Esophagus muscularis mucosa (tissue), 4 donors: ENCODE measurements at places on chromosomes 5 and 9.

- DNase-seq: no peak
Measured at GRCh38 chr9:116741086-116741740, 54.1 kb downstream of the TRIM32 start.

DNA sequence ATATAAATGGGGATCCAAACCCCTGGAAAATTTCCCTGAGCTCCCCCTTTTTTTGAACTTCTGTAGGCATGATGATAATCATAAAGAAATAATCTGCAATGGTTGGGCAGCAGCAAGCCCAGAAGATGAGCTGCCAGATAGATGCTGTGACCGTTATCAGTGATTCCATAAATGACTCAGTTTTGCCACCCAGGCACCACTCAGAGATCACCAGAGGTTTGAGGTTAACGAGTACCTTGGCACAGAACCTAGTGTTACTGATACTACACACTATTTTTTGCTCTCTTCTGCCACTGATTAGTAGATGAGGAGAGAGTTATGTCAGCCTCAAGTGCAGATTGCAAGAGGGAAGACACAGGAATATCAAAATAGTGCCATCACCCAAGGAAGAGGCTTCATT lies 199.3 kb upstream of the PTGER4 start:
- no peak for DNase-seq

DNA sequence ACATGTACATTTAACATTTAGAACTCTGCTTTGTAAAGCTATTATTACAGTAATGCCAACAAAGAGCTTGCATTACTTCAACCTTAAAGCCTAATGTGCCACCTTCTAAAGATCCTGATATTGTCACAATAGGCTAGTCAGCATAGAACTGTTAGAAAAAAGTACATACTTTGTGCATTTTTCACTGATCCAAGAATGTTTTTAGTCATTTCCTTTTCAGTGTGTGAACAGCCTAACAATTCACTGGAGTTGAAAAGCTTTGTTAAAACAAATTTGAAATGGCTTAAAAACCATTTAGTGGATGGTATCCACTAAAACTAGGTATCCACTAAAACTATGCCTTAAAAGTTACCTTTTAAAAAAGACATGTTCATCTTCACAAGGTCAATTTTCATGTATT lies 4.5 kb downstream of the RPS6 start:
- DNase-seq: no peak

GRCh38 chr5:21765406-21765805 lies 1087.7 kb downstream of the CDH12 start:
- no peak for DNase-seq

- no peak for DNase-seq
Measured at GRCh38 chr5:13081116-13081515, 863.4 kb downstream of the DNAH5 start.

DNA sequence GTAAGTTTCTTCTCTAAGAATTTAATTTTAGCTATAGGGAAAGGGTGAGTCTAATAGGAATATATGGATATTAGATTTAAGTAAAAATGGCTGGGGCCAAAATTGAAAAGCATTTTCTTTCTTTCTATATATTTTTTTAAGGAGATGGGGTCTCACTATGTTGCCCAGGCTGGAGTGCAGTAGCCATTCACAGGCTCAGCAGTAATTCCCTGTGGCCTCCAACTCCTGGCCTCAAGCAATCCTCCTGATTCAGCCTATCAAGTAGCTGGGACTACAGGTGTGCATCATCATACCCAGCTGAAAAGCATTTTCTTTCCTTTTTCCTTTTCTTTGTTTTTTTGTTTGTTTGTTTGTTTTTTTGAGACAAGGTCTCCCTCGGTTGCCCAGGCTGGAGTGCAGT lies 41.1 kb downstream of the CSNK1A1 start:
- no peak for DNase-seq

DNA sequence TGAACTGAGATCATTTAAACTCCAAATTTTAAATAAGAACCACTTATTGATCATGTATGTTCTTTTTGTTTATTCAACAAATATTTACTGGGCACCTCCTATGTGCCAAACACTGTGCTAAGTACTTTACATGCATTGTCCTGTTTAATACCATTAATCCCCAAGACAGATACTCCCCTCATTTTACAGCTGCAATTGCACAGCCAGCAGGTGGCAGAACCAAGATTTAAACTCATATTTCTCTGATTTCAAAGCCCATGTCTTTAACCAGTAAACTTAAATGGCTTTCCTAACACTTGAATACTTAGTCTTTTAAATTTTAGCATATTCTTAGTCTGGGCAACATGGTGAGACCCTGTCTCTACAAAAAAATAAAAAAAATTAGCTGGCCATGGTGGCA lies 43.4 kb upstream of the KIAA1958 start:
- no peak for DNase-seq

DNA sequence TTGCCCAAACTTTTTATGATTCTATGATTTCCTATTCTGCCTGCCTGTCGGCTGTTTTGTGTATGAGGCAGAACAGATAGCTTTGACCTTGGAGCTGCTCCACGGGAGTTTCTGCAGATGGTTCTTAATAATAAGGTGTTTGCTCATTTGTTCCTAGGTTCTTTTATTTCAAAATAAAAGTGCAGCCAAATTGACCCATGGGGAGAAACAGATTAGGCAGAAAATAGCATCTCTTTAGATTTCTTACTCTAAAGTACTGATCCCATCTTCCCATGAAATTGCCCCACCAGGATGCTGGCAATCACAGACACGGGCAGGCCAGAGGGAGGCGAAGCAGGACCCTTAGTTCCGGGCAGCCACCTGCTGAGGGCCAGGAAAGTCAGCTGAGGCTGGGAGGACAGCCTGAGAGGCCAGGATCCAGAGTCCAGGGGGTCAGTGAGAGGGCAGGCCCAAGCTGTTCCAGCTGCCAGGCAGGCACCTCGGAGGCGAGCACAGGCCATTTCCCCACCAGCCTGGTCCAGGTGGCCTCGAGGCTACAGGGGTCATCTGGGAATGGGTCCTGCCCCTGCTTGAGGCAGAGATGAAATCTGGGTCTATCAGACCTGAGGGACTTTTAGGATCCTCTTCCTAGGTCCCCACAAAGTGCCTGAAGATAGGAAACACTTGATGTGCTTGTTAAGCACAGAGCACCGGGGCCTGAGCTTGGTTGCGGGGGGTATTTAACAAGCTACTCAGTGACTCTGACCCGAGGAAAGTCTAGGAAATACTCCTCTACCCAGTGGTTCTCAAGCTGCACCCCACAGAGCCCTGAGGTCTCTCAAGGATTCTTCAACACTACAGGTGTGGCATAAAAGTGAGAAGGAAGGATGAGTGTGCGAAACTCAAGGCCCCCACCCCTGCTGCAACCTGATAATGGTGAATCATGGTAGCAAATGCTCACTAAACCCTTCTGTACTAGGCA lies 145.4 kb downstream of the CMYA5 start:
- DNase-seq: peak; percentile 85

GRCh38 chr9:111909444-111909843 lies 12.8 kb downstream of the UGCG start:
- no peak for DNase-seq

DNA sequence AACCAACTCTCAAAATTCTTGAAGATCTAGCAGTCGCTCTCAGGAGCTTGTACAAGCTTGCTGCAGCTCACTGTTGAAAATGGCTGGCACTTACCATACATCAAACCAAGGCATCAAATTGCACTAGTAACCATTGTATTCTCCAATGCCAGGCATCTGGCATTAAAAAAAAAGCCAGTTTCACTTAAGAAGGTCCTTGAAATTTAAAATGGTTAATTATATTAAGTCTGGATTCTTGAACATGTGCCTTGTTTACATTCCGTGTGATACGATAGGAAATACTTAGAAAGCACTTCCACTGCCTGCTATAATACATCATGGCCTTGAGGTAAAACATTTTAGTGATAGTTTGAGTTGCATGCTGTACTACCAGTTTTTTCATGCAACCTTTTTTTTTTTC lies 300.7 kb downstream of the KDM4C start:
- no peak for DNase-seq

GRCh38 chr5:173624282-173624681 lies 7.8 kb upstream of the BOD1 start:
- DNase-seq: no peak

GRCh38 chr9:120922404-120923195 lies 4.0 kb downstream of the TRAF1 start:
- DNase-seq: no peak

DNA sequence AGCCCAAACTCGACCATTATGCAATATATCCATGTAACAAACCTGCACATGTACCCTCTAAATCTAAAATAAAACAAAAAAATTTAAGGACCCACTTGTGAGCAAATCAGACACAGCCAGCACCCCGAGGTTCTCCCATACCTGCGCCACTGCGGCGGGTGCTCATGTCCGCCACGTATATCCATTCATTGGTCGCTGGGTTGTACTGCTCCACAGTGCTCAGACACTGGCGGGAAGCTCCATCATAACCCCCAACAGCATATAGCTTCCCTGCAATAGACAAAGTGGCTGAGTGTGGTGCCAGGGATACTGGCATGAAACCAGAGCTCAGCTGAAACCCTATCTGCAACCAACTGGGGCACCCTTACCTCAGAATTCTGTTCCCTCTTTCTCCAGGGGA lies 102.0 kb downstream of the KLHL3 start:
- DNase-seq: peak; percentile 87

DNA sequence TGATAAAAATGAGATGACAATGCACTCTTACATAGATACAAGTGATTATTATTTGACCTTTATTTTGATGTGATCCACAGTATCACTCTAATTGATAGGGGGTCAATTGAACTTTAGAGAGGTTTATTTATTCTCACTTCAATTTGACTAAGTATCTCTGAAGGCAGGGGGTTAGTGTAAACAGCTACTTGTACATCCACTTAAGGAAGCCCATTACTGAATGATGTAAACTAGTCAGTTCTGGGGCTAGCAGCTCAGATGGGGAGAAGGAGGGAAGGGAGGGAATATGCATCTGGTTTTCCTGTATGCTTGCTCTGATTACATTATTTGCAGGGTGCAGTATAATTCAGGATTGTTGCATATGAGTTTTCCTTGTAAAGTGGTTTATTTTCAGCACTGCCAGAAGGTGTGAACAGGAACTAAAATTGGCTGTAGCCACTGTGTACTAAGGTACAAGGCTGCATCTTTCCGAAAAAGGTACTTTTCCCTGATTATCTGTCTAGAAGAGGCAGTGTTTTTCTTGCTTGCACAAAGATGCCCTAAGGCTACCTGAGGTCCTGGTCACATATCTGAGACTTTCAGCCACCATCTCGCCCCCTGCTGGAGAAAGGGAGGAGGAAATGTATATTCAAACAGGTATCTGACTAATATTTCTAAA lies 51.2 kb downstream of the MRPS27 start:
- no peak for DNase-seq

DNA sequence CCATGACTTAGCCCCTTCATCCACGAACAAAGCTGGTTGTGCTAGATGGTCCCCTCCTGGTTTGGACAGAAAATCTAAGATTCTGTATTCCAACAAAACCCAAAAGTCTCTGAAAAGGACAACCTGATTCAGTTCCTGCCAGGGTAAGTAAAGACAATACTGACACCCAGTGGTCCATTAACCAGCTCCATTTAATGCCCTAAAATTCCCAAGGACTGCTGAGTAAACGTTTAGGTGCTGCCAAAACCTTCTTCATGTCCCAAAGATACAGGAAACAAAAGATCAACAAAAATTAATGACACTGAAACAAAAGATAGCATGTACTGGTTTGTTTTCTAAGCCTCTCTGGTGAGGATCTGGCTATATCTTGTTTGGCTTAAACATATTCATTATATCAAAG lies 25.3 kb upstream of the PPP1R2B start:
- no peak for DNase-seq
